ENCODE measurements at places on chromosomes 3 and 15. TPM values are rescaled to one million over a fixed set of nuclear protein-coding genes. Genes with fewer than 3 reads are reported as not detected.

FOXL2 gene
- not detected for polyA plus RNA-seq

SLC12A1 gene
- not detected for polyA plus RNA-seq

C2CD4A gene
- polyA plus RNA-seq, result not detected

CFAP100 gene
- not detected for polyA plus RNA-seq

STRIT1 gene
- polyA plus RNA-seq, result not detected

TM6SF1 gene
- 35.4 TPM for polyA plus RNA-seq

STAC gene
- 0.10 TPM for polyA plus RNA-seq

LRRC34 gene
- 0.61 TPM for polyA plus RNA-seq

SERPINI1 gene
- 1.6 TPM for polyA plus RNA-seq

WWTR1 gene
- not detected for polyA plus RNA-seq

KNG1 gene
- polyA plus RNA-seq, result not detected

ABTB1 gene
- 107 TPM for polyA plus RNA-seq

SIDT1 gene
- 3.2 TPM for polyA plus RNA-seq

CFAP92 gene
- polyA plus RNA-seq, result 0.50 TPM

KCNMB2 gene
- polyA plus RNA-seq, result not detected

DUOXA2 gene
- not detected for polyA plus RNA-seq

CRYBG3 gene
- polyA plus RNA-seq, result 6.8 TPM

TM4SF18 gene
- not detected for polyA plus RNA-seq

BLM gene
- polyA plus RNA-seq, result 2.3 TPM

LOXL1 gene
- polyA plus RNA-seq, result not detected

GOLGA6L4 gene
- polyA plus RNA-seq, result 0.64 TPM

TRAT1 gene
- polyA plus RNA-seq, result 0.33 TPM

DAZL gene
- not detected for polyA plus RNA-seq

EOMES gene
- polyA plus RNA-seq, result 0.21 TPM

TGFBR2 gene
- 60.3 TPM for polyA plus RNA-seq

ITGA11 gene
- polyA plus RNA-seq, result 0.01 TPM

IGSF10 gene
- polyA plus RNA-seq, result 0.05 TPM

IDH2 gene
- polyA plus RNA-seq, result 54.1 TPM

RETNLB gene
- polyA plus RNA-seq, result not detected

ISY1 gene
- polyA plus RNA-seq, result 28.1 TPM

C3orf80 gene
- polyA plus RNA-seq, result not detected

ADAMTS7 gene
- not detected for polyA plus RNA-seq

CELSR3 gene
- polyA plus RNA-seq, result 0.95 TPM

GP9 gene
- polyA plus RNA-seq, result 0.74 TPM

C3orf62 gene
- 1.0 TPM for polyA plus RNA-seq

CHST13 gene
- 39.2 TPM for polyA plus RNA-seq

LRRC31 gene
- not detected for polyA plus RNA-seq

ZBED2 gene
- polyA plus RNA-seq, result not detected

FAM3D gene
- polyA plus RNA-seq, result 0.74 TPM

TLR9 gene
- polyA plus RNA-seq, result 0.43 TPM

GOLGA8S gene
- 0.17 TPM for polyA plus RNA-seq

GNAT1 gene
- not detected for polyA plus RNA-seq

DLEC1 gene
- 0.11 TPM for polyA plus RNA-seq

PPARG gene
- polyA plus RNA-seq, result 0.56 TPM

CYP8B1 gene
- not detected for polyA plus RNA-seq

MKRN3 gene
- 0.33 TPM for polyA plus RNA-seq

ZBBX gene
- not detected for polyA plus RNA-seq

ZPLD1 gene
- polyA plus RNA-seq, result not detected

PRTG gene
- polyA plus RNA-seq, result not detected

GASK1A gene
- polyA plus RNA-seq, result not detected

EIF4E3 gene
- polyA plus RNA-seq, result 111 TPM

SCN5A gene
- not detected for polyA plus RNA-seq

SLCO2A1 gene
- 0.12 TPM for polyA plus RNA-seq

GRAMD2A gene
- polyA plus RNA-seq, result not detected

ISG20 gene
- 25.1 TPM for polyA plus RNA-seq

NR2E3 gene
- polyA plus RNA-seq, result not detected

GPR15 gene
- polyA plus RNA-seq, result not detected

KBTBD8 gene
- polyA plus RNA-seq, result 3.2 TPM

Measured in CD14-positive monocyte (primary cell).